Stimulated activated CD4-positive, alpha-beta T cell treated with anti-CD3 and anti-CD28 coated beads, TNF-alpha, amount 100 ng/mL, for 48 hours (primary cell): ENCODE measurements at places on chromosomes 1 and 21.

DNA sequence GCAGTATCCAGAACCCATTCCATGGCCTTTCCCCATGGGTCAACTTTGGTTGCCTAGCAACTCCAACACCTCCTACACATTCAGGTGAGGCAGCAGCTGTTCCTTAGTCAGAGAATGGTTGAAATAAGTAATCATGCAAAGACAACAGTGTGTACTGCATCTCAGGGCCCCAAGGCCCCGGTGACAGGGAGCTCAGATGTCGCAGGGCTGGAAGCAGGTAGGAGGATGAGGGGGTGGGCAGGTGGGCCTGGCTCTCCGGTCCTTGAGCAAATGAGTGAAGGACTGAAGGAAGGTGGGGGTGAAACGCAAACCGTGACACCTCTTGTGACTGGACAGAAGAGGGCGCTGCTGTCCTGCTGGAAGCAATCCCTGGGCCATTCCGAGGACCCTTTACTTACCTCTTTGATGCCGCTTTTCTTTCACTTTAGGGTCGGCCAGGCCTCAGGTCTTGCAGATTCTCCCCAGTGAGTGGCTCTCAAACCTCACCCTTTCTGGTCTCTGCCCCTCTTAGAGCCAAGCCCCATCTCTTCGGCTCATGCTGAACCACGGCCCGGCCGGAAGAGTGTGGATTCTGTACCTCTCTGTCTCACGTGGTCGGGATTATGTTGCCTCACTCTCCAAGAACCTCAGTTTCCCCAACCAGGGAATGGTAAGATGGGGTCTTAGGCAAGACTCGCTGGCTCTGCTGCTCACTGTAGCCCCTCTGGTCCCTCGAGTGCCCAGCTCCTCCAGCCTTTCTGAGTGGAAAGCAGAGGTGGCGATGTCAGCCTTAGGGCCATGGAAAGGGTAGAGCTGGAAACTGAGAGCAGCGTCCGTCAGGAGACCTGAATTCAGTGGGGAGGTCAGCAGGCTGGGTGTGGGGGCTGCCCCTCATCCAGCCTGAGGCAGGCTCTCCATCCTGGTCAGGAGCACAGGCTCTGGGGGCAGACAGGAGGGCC is 5.6 kb upstream of the KCNA10 start:
- peak; percentile 21 for DNase-seq

- DNase-seq = no peak
Measured at GRCh38 chr21:29676395-29676794, 263.4 kb downstream of the GRIK1 start.

GRCh38 chr1:23695667-23696066 is 4.1 kb downstream of the RPL11 start:
- no peak for DNase-seq

DNA sequence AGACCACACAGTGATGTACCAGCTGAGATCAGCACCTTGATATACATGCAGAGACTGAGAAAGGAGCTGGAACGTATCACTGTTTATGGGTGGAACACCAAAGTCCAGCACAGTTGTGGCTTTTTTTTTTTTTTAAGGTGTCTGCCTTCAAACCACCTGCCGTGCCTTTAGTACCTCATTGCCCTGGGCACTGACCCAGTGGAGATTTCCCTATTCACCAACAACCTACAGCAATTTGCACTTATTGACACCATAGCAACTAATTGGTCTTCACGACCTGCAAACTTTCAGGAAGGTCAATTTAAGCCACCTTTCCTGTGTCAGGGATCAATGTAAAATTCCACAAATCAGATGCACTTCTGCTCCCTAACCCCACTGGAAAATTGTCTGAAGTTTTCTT is 181.6 kb upstream of the ADGRL2 start:
- DNase-seq = no peak

DNA sequence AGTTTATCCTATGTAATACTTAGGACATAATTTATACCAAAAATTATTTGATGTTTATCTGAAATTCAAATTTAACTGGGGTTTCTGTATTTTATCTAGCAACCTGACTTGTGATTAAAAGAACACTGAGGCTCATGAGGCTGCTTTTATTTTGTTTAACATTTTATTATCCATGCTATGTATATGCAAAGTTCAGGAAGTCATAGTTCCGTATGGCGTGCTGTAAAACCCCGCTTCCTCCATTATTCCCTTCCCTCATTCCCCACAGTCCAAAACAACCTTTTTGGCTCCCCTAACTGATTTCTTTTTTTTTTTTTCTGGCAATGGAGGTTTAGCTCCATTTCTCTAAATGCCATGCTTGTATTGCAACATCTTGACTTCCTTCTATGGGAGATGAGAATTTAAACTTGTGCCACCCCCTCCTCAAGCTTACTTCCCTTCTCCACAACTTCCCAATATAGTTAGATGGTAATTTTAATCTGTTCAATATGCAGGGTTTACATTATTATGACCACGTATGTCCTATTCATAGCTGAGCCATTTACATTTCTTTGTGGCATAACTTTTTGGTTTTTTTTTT is 138.0 kb upstream of the DNAH14 start:
- no peak for DNase-seq

DNA sequence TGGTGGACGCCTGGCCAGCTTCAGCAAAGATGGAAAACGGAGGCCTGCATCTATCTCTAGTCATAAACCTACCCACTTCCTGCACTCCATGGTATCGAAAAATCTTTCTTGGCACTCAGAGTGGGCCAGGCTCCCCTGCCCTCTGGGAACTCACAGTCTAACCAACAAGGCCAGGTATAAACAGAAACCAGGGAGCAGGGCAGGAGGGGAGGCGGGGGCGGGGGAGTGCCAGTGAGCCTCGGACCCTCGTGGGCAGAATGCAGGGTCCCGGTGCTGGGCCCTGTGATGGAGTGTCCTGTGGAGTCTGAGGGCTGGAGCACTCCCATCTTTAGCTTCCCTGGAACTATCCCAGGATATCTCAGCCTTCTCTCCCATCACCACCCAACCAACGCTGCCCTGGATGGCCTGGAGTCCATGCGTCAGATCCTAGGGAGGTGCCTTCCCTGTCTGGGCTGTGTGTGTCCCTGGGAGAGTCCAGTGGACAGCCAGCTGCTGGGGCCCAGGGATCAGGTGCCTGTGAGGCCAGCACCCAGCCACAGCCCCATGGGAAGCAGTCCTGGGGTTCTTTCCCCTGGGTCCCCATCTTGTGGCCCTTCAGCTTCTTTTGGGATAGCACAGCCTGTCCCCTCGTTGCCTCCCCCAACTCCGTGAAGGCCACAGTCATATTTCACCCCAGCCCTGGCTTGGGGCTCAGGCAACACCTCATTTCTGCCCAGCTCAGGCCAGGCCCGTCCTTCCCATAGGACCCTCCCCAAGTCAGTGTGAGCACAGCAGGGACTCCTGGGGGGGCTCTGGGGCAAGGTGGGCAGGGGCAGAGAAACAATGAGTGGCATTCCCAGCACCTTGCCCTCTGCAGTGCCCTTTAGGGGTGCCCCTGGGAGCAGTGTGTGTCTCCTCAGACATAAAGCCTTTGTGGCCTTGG is 1.1 kb upstream of the EPS8L3 start:
- DNase-seq = no peak

GRCh38 chr1:1779320-1779675 is 1.0 kb upstream of the NADK start:
- DNase-seq = no peak

DNA sequence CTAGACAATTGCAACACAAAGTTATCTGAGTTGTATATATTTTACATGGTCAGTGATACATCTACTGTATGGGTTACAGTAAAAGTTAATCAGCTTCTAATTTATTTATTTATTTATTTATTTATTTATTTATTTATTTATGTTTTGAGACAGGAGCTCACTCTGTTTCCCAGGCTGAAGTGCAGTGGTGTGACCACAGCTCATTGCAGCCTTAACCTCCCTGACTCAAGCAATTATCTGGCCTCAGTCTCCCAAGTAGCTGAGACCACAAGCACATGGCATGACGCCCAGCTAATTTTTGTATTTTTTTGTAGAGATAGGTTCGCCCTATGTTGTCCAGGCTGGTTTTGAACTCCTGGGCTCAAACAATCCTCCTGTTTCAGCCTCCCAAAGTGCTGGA is 241.6 kb downstream of the PTPRC start:
- DNase-seq = no peak

DNA sequence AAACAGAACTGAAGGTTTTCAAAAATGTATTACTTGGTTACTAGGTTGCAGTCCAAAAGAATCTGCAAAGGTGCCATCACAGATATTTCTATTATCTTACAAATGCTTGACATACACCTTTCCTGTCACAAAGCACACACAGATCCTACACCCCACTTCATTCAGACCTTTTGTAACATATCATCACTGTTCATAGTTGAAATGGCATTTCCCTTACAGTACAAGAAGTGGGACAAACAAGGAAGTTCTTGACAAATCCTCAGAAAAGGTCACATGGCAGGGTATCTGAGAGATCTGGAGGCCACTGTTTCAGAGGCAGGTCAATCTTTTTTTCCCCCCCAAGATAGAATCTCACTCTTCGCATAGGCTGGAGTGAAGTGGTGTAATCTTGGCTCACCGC is 21.3 kb downstream of the TOR1AIP2 start:
- DNase-seq = no peak

DNA sequence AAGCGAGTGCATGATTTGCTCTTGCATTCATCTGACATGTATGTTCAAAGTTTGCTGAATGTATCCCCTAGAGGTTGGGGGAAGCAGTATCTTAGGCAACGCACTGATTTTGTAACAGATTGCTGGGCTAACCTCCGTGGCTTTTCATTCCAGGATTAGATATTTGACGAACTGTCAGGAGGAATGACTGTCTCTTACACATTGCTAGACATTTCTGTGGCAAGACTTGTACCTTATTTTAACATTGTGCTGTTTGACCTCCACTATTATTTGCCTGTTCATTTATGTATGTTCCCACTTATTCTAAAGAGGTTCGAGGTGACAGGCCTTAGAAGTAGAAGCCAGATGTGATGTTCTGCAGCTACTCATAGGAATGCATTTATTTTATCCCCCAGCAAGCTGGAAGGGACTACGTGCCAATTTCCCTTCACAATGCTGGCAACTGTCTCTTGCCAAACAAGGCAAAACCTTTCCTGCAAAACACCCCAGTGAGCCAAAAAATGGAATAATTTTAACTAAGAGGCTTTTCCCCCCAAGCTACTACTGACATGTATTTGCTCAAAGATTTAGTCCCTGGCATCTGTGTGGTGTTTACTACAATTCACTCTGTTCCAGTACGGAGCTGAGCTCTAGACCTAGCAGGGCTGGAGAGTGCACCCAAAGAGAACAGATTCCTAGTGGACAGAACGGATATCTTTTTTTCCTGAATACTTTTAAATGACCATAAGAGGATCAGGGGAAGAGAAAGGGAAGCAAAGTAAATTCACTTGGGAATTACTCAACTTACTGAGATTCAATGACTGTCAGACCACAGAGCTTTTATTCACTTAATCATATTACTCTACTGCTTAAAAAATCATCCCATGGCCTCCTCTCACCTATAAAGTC is 646.2 kb downstream of the SMYD3 start:
- DNase-seq = no peak

DNA sequence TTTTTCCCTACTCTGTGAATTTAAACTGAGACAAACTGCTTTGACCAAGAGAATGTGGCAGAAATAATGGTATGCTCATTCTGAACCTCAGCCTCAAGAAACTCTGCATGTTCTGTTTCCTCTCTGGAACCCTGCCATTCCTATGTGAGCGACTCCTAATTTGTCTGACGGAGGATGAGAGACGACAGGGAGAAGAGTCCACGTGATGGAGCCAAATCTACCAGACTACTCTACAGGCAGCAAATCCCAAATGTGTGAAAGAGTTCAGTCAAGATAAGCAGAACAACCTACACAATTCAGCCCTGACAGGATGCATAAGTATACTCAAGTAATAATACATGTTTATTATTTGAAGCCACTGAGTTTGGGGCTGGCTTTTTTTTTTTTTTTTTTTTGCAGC is 153.5 kb downstream of the DPYD start:
- no peak for DNase-seq

GRCh38 chr1:81126989-81127581 is 673.6 kb upstream of the ADGRL2 start:
- no peak for DNase-seq

GRCh38 chr1:110426854-110427253 is 19.4 kb upstream of the LAMTOR5 start:
- DNase-seq = no peak

DNA sequence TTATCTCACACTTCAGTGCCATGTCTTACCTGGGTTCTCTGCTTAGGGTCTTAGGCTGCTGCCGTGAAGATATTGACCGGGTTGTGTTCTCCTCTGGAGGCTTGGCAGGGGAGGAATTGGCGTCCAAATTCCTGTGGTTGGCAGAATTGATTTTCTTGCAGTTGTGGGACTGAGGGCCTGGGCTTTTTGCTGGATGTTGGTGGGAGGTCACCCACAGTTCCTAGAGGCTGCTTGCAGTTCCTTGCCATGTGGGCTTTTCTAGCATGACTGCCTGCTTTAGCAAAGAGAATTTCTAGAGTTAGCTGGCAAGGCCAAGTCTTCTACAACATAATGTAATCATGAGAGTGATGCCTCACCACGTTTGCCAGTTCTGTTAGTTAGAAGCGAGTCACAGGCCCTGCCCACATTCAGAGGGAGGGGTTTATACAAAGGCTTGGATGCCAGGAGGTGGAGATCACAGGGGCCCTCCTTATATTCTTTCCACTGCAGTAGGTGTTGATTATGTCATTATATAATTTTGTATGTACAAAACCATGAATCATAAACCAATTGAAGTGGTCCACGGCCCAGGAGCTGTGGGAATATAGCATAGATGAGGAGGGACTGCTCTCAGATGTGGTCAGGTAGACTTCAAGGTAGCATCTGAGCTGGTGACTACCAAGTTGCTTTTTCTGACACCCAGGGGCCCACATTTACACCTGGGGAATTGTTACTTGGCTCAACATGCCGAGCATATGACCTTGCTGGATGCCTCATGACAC is 6.6 kb downstream of the UBL4B start:
- DNase-seq = peak; percentile 23

DNA sequence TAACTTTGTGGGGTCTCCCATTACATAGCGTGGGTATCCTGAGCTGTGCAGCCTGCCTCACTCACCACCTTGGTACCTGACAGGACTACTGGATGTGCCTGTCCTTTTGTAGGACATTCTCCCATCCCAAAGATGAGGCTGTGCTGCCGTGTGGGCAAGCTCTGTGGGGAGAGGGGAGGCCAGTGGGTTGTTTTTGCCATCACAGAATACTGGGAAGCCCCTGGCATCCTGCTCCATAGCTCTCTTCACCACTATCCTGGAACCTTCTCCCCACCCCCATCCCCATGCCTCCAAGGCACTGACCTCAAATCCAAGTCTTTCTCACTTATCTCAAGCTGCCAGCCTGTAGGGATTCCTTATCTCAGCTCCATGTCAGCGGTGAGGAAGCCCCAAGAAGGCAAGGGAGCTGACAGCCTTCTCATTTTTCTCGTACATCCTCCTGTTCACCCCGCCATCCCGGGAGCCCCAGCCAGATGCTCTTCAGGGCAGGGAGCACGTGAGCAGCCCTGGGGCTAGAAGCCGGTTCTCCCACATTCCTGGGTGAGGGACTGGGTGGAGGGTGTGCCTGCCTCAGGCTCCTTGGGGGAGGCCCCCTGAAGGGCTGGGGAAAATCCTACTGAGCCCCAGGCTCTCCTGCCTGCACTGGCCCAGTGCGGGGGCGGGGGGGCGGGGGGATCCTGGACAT is 2.4 kb upstream of the ELF3 start:
- DNase-seq = no peak

- no peak for DNase-seq
Measured at GRCh38 chr1:112126598-112126997, 137.1 kb upstream of the KCND3 start.
